ENCODE measurements at places on chromosomes 1 and 21.
A peak's percentile ranks its signal among the peaks of the same experiment; 100 is the strongest.

- no peak for DNase-seq
Observed at GRCh38 chr1:35572296-35572695, 818 bp upstream of the TFAP2E start.

DNA sequence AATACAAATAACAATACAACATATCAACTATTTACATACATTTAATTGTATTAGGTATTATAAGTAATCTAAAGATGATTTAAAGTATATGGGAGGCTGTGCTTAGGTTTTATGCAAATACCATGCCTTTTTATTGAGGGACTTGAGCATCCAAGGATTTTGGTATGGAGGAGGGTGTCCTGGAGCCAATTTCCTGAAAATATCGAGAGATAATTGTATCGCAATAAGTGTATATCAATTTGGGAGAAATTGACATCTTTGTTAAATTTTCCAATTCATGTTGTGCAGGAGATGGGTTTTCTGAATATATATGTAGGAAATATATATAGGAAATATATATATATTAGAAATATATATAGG, 63.5 kb downstream of the ATP1A1 start:
- DNase-seq: no peak

DNA sequence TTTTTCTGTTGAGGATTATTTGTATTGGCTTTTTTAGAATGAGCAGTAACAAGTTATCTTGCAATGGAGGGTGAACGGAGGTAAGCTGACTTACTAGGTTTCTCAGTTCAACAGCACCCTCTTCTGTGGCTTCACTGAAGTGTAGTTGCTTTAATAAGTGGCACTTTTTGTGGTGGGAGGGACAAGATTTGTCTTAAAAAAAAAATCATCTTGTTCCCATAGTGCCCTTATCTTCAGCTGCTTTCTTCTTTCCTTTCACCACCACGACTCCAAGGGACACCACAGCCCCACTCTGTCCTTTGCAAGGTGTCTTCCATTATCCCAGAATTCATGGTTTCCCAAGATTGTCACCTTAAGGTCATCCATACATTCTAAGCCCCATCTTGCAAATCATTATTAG, 92.9 kb downstream of the PIGK start:
- DNase-seq: peak; percentile 75

DNA sequence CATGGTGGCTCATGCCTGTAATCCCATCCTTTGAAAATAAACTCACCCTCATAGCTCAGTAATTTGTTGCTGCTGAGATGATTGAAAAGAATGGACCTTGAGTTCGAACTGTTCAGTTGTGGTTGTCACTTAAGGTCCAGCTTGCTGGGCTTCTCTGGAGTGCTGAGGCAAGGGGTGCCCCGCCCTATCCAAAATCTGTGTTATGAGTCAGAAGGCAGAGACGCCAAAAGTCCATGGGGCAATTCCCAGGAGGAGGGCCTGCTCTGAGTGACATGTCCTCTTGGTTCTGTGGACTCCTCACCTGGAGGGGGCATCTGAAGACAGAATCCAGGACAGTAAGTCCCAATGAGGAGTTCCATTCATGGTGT, 64.8 kb downstream of the MYOM3 start:
- no peak for DNase-seq

- no peak for DNase-seq
Observed at GRCh38 chr1:227428803-227429202, 110.5 kb upstream of the CDC42BPA start.

DNA sequence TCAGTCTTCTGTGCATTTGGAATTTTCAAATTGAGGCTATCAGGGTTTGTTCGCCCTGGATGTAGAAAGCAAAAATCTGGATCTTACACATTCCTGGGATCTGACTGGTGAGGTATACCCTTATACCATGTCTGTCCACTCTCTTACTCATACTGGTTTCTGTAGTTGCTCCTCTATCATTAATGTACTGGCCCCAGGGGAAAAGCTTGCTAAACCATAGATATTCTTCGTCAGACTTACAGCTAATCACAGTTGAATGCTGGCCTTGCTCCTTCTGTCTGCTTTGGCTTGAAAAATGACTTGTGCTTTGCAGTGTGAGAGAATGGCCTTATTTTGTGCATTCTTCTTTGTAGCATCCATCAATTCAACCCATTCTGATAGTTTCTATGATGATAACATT, 30.5 kb downstream of the TBCE start:
- no peak for DNase-seq

GRCh38 chr1:200887036-200887435, 7.7 kb upstream of the INAVA start:
- DNase-seq: no peak

- no peak for DNase-seq
Observed at GRCh38 chr1:185739967-185740366, 5.8 kb downstream of the HMCN1 start.

- DNase-seq: no peak
Observed at GRCh38 chr1:119834990-119835389, 23.7 kb upstream of the REG4 start.

- no peak for DNase-seq
Observed at GRCh38 chr1:110136911-110137310, 13.4 kb upstream of the SLC6A17 start.

DNA sequence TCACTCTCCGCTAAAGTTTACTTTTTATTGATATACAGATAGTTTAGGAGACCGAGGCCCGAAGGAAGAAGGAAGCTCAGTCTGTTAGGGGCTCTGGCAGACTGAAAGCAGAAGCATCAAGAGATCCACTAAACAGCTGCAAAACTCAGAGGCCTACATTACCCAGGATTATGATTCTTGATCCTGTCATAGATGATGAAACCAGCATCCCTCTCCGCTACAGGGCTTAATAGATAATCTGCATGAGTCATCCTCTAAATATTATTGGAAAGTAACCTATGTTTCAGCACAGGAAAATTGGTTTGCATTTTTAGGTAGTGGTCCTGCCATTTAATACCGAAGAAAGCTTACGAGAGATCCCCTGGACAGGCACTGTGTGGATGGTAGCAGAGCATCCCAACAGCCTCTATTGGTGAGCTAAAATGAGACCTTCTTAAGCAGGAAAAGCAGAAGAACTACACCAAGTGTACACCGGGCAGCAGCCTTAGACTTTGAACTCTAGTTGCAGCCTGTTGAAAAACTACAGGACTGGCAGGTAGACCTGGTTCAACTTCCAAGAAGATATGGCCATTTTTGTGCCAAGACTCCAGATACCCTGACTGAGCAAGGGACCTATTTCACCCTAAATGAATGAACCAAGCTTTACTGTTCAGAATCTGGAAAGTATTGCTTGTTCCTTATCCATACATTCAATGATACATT, 6.8 kb downstream of the CASQ2 start:
- no peak for DNase-seq

DNA sequence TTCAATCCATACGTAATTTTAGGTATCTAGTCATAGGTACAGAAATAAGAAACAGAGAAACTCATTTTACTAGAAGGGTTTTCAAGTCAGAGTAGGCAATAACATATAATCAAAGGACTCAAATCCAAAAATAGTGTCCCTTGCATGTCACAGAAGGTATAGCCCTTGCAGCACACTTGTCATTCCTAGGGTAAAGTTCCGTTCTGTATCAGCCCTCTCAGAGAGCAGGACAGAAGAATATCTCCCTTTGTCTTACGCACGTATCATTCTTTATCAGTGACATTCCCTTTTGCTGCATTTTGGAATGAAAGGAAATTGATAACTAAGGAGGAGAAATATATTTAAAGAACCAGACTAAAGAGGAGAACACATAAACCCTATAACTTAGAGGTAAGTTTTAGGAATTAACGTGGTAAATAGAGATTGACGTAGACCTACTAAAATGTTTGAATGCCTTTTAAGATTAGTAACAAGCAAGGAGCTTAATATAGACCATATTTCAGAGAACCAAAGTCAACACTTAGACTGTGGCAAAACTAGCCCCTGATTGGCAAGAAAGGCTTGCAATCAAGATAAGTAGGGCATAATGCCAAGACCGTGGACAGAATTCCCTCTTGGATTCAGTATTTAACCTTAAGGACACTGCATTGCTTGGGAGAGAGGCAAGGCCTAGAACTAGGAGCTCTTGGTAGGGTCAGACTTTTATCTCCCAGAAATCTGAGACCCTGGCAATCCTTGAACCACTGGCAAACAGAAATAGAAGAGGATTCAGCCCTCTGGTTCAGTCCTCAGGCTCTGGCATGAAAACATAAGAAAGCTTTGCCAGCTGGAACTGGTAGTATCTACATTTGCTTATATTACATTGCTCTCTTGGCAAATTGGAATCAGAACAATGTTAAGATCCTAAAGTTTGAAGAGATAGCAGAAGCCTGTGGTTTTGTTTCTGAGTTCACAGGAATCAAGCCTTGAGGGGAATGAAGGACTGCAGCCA, 232.1 kb downstream of the ASTN1 start:
- DNase-seq: no peak

- peak; percentile 73 for DNase-seq
Observed at GRCh38 chr1:160117709-160118183, 2.2 kb downstream of the ATP1A2 start.

DNA sequence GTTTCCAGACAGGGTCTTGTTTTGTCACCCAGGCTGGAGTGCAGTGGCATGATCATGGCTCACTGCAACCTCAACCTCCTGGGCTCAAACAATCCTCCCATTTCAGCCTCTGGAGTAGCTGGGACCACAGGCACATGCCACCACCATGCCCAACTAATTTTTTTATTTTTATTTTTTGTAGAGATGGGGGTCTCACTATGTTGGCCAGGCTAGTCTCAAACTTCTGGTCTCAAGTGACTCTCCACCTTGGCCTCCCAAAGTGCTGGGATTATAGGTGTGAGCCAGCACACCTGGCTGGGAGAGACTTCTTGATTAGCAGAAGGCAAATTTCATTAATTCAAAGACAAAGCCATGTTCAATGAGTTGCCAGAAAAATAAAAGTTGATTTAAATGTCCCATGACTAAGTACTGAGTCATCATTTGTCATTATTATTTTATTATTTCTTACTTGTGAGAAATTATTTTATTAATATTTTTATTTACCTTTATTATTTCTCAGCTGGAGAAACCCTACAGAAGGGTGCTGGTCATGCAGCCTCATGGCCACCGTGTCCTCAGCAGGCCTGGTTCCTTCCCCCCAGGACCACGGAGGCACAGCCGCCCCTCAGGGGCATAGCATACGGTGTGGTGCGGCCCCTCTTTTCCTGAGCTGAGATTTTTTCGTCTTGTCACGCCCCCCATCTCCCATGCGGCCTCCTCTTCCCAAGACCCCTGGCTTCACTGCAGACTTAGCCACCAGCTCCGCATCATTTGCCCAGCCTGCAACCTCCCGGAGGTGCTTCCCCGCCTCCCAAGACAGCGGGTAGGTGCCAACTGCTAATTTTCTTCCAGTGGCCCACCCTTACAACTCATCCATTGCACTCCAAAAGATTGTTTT, 55.3 kb upstream of the SIM2 start:
- DNase-seq: no peak

GRCh38 chr1:207805841-207806421, 54.1 kb downstream of the CD46 start:
- DNase-seq: no peak

- DNase-seq: no peak
Observed at GRCh38 chr1:78716186-78716585, 66.6 kb downstream of the IFI44 start.

- DNase-seq: no peak
Observed at GRCh38 chr1:55877437-55878232, 662.5 kb upstream of the USP24 start.

DNA sequence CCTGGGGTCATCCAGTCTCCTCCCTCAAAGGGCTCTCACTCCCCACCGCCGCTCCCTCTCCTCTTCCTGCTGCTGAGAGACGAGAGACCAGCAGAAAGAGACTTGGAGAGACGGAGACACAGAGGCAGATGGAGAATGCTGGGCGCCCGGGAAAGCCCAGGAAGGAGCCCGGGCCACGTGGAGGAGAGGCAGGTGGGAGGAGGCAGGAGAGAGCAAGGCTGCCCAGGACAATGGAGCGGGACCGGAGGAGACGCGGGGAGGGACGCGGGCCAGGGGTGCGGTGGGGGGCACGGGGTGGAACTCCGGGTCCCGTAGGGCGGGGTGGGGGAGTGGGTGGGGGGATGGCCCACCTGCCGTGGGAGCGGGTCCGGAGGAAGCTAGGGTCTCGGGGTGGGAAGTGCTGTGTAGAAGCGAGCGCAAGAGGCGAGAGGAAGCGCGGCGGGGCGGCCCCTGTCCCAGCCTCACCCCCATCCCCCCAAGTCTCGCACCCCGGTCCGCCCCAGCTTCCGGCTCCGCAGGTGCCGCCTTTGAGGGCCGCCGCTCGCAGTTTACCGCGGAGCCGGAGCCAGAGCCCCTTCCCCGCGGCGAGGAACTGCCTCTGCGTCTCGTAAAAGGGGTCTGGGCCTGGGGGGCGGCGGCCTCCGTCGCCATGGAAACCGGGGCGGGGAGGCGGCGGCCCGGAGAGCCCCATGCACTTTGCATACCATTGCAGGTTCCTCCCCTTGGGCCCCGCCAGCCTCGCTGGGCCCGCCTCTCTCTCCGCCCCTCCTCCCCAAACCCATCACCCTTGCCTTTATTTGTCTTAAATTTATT, 11.7 kb upstream of the EPHA2 start:
- no peak for DNase-seq

DNA sequence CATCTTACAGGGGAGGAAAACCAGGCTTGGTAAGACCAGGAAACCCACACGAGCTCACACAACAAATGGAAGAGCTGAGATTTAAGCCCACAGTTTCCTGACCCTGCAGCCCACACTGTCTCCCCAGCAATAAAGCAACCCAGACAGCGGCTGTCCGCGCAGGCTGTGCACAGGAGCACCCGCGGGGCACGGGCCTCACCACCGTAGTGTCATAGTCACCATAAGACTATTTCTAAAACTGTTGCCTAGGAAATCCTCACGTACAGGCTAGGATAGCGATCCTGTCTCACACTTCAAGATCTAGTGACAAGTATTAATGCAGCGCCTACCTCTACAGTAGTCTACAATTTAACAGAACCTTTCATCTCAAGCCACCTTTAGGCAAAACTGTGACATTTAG, 54.0 kb upstream of the SYT6 start:
- no peak for DNase-seq

DNA sequence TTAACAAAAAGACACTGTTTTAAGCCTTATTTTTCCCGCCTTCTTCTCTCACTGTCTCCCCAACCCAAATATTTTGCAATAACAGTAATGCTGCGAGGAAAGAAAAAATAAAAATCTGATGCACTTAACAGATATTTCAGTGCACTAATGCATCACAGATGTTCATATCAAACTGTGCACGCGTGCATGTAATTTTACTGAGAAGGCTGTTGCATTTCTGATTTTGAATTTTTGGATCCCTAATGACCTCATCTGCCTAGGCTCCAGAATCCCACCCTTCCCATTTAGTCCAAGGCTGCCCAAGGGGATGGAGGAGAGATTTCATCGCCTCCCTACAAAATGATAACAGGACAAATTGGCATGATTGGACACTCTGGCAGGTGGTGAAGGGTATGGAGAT, 5.5 kb downstream of the TRABD2B start:
- DNase-seq: no peak

- peak; percentile 65 for DNase-seq
Observed at GRCh38 chr1:227317523-227318015, 723 bp downstream of the CDC42BPA start.

- no peak for DNase-seq
Observed at GRCh38 chr1:172699111-172699510, 40.2 kb downstream of the FASLG start.
